Kidney glomerular epithelial cell (primary cell): ENCODE measurements at places on chromosomes 4 and X.

DNA sequence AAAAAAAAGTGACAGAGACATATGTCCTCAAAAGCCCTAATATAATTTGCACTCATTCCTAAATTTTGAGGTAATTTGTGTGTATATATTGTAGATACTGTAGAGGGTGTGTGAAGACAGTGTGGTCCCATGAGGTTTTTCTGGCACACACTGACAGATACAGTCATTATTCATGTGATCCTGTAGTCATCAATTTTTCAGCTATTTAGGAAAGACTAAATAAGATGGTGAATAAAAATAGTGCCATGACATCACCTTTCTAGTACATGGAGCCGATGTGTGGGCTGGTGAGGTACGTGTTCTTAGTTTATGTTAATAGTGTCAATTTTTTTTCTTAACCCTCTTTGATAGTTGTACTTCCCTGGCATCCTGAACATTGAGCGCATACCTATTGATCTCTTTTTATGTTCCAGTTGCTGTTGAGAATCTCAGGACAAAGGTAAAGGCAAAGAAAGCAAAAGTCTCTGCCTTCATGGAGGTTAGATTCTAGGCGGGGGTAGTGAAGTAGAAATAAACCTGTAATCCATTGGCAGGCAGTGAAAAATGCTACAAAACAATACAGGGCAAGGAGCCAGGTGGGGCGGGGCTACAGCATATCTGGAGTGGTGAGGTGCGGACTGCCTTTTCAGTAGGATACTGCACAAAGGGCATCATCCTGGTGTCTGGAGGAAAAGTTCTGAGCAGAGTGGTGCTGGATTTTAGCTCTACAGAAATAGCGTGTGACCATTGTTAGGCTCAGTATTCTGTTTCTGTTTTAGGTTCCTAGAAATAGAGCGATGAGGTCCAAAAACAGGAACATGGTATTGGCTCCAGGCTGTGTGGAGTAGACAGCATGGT, 93.8 kb downstream of the ARHGAP10 start:
- DNase-seq: no peak

GRCh38 chrX:13093529-13094140, 49.2 kb upstream of the FAM9C start:
- DNase-seq: no peak

GRCh38 chr4:125368146-125368545, 53.4 kb downstream of the FAT4 start:
- no peak for DNase-seq

DNA sequence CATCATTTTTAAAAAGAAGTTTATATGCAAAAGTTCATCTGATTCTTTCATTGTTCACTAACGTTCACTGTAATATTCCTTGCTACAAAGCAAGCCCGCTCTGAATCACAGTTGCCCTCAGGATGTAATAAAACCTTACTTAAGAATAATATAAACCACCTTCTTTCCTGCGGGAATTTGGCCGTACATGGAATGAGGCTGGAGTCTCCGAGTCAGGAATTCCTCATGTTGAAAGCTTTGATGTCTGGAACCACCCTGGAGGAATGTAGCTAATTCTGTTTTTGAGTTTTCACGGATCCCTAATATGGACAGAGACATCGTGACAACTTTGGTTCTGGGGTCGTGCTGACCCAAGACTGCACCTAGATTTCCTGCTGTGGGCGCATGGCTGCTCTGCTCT, 58.5 kb downstream of the CRLF2 start:
- DNase-seq: no peak

DNA sequence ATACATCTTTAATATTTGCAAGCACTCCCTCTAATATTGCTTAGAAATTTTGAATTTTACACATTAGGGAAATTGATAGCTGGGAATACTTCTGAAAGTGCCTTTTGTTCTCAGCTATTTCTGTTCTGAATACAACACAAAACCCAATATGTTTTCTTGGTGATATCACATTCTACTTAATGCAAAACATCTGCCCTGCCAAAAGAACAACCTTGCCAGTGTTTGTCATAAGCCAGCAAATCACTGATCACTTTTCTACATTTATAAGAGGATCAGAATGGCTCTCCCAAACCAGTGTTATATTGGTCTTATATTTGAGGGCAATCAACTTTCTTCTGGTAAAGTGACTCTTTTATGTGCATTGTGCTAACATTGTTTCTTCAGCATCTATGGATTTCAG, 126.8 kb upstream of the APOOL start:
- no peak for DNase-seq

GRCh38 chrX:18828832-18829404, 121.5 kb downstream of the PPEF1 start:
- DNase-seq: no peak

GRCh38 chr4:66071911-66072310, 401.6 kb upstream of the EPHA5 start:
- DNase-seq: no peak

DNA sequence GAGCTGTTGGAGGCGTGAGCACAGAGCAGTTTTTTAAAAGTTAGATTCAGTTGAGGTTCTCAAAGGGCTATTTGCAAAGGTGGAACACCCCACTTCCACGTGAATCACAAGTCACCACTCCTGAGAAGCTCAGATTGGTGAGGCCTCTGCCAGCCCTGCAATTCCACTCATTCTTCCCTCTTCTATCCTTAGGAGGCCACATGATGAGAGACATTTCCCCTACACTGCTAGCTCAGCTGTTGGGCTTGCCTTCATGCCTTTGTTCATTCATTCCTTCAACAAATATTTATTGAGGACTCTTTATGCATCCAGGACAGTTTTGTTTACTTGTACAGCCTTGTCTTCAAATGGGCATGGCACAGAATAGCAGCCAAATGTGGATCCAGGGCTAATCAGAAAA, 3.7 kb downstream of the SRPX2 start:
- DNase-seq: no peak

GRCh38 chrX:43559644-43560043, 96.5 kb upstream of the MAOA start:
- peak; percentile 0 for DNase-seq

DNA sequence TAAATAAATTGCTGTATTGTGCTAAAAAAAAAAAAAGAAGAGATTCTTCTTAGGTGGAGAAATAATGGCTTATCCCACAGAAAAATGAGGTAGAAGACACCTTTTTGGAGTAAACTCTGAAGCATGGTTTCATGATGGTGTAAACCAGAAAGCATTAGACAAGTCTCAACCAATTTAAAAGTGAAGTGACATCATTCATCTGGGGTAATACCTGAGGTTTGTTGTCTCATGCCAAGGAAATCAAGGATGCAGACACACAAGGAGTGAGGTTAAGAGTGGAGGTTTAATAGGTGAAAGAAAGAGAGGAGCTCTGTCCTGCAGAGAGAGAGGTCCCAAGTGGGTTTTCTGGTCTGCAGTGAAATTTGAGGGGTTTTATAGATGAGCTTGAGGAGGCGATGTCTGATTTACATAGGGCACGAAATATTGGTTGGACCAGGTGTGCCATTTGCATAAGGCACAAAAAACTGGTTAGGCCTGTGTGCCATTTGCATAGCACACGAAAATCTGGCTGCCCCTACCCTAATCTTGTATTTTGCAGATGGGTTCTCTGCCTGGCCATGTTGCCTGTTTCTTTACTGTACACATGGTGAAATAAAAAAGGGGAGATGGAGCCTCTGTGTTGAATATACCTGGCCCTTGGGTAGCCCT, 25.0 kb upstream of the CWH43 start:
- no peak for DNase-seq
